ENCODE measurements at places on chromosomes 7 and 10.

- no peak for DNase-seq
Observed at GRCh38 chr10:3971713-3972112, 186.7 kb upstream of the KLF6 start.

DNA sequence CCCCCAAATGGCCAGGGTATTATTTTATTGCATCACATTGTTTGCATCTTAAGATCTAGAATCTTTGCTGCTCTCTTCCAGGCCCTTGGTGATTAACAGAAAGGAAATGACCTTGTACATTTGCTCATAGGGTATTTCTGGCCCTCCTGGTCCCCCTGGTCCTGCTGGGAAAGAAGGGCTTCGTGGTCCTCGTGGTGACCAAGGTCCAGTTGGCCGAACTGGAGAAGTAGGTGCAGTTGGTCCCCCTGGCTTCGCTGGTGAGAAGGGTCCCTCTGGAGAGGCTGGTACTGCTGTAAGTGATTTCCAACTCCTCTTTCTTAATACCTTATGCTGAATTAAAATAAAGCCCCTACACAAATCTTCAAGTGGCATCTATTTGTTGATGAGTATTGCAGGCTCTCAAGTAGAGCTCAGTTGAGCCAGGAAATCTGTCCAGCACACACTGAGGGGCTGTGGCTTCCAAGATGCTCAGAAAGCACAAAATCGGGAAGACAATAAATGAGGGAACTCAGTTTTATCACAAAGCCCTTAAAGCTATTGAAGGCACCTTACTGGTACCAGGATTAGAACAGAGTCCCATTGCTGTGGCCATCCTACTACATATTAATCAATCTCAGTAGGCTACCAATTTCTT is 28.2 kb downstream of the COL1A2 start:
- DNase-seq = no peak

DNA sequence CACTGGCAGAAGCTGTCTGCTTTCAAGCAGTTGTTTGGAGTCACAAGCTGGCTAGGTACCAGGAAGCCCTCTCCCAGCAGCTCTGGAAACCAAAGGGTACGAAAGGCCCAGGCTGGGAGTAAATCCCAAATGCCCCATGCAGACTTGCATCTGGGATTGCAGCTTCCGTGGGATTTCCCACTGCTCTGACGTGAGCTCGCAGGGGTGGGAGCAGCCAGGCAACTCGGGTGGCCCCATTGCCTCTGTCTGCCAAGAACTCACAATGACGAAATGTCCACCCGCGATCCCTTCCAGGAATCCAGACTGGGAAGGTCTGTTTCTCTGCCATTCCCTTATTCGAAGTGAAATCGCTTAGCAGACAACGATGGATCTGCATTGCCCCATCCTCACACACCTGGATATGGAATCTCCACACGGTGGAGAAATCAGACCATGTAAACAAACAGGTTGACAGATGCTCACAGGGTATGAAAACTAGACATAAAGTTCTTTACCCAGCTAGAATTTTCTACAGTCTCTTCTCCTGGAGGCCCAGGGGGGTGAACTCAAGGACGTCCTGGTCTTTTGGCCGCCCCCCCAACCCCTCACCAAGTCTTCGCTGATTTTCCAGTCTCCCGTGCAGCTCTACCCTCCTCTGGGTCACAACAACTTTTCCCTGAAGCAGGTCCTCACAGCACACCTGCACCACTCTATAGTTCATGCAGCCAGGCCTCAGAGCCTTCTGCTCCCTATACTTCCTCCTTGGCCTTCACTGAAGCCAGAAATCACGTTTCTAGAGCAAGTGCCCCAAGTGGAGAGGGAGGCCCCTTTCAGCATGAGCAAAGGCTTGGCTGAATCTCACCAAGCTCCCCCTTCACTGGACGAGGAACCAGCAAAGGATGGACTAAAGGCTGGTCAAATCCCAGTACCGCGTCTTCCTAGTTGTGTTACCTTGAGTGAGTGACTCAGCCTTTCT is 20.0 kb downstream of the SH3PXD2A start:
- DNase-seq = no peak

DNA sequence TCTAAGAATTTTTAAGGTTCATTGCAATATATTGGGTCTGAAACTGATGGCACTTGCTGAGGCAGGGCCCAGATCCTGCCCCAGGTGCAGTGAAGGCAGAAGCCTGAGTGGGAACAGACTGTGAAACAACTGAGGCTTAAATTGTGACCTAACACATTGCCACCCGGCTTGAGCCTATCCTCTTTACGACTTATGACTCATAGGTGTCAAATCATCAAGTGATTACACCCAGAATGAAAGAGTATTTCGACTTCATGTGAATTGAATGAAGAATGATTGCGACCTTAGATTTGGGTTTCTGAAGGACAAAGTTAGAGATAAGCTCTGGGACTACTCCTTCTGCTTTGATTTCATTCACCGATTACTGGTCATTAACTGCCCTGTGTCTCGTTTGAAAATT is 200.9 kb downstream of the CREB5 start:
- DNase-seq = no peak

- peak; percentile 56 for DNase-seq
Observed at GRCh38 chr7:13990319-13990983, 985 bp upstream of the ETV1 start.

- no peak for DNase-seq
Observed at GRCh38 chr10:122375679-122376160, 1.2 kb downstream of the PLEKHA1 start.

GRCh38 chr7:102117743-102118142 is 168.9 kb upstream of the SH2B2 start:
- DNase-seq = no peak

GRCh38 chr10:80191589-80192270 is 13.6 kb downstream of the ANXA11 start:
- no peak for DNase-seq

GRCh38 chr10:78362406-78363022 is 328.9 kb downstream of the RPS24 start:
- no peak for DNase-seq

GRCh38 chr7:15972862-15973275 is 286.4 kb upstream of the MEOX2 start:
- DNase-seq = no peak

DNA sequence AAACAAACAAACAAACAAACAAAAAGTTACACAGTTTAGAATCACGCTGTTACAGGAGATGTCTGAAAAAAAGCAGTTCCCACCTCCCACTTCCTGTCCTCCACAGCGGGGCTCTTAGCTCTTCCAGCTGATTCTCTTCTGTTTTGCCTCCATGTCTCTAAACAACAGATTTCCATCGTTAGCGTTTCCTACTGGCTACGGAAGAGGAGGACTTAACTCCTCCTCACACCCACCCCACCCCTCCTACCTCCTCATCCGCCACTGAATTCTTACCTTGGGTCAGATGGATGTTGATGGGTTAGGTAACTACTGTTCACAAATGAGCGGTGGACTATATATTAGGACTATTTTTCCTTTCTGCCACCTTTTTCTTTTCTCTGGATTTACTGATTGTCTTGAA is 36.8 kb upstream of the NUB1 start:
- no peak for DNase-seq

- no peak for DNase-seq
Observed at GRCh38 chr10:55168343-55168742, 367.3 kb upstream of the PCDH15 start.
